ENCODE measurements at places on chromosomes 4 and X. TPM values are rescaled to one million over a fixed set of nuclear protein-coding genes. Genes with fewer than 3 reads are reported as not detected.

GRCh38 chr4:105715692-105716278, 7.2 kb downstream of the GSTCD start:
- H3K4me3 ChIP-seq: no peak overlapping the region
- H3K36me3 ChIP-seq: peaks cover 5% of the 10 kb centered on the region
- DNase-seq: no peak

- H3K27ac ChIP-seq: no peak overlapping the region
- H3K4me1 ChIP-seq: no peaks in the 10 kb centered on the region
- no peak for DNase-seq
- no peak overlapping the region for H3K4me3 ChIP-seq
Observed at GRCh38 chr4:1533501-1534064, 127.3 kb upstream of the NKX1-1 start.

FABP2 gene
- not detected for total RNA-seq

DNA sequence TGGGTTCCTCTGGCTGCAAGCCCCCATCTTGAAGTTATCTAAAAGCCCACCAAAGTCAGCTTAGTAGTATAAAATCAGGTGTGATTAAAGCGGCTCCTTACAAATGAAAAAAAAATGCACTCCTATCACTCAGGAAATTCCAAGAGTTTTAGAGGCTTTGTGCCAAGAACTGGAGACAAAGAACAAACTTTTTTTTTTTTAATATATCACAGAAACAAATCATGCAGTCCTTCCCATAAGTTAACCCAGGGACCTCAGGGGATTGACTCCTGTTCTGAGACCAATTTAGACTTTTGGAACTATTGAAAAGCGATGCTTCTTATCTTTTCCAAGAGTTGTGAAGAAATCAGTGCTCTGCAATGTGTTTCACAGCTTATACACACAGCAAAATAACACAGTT, 53.6 kb downstream of the HHIP start:
- no peak for DNase-seq
- no peak overlapping the region for H3K4me3 ChIP-seq
- no peaks in the 10 kb centered on the region for H3K27me3 ChIP-seq
- H3K27ac ChIP-seq: no peak overlapping the region

DNA sequence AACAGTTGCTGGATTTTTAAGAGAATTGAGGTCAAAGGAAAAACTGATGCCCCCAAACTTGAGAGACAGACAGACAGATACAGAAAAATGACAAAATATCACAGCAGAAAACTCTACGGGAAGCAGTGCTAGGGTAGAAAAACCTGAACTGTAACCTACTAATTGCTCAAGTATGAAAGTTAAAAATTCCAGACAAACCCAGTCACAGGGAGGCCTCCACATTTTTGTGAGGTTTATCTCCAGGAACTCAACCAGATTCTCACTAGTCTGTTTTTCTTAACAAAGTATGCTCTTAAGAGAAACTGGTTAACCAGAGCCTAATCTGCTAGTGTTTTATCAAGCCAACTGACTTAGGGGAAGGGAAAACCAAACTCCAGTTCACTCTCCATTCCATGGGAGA, 19.9 kb upstream of the PPP3CA start:
- no peak for DNase-seq
- H3K4me3 ChIP-seq: no peak overlapping the region
- peaks cover 31% of the 10 kb centered on the region for H3K27me3 ChIP-seq
- no peaks in the 10 kb centered on the region for H3K36me3 ChIP-seq
- H3K4me1 ChIP-seq: no peaks in the 10 kb centered on the region

GRCh38 chr4:99102634-99103033, 14.0 kb upstream of the ADH5 start:
- no peak overlapping the region for H3K4me3 ChIP-seq
- H3K27ac ChIP-seq: no peak overlapping the region
- H3K36me3 ChIP-seq: no peaks in the 10 kb centered on the region
- no peak for DNase-seq

ATRX gene
- total RNA-seq: 62.3 TPM

DNA sequence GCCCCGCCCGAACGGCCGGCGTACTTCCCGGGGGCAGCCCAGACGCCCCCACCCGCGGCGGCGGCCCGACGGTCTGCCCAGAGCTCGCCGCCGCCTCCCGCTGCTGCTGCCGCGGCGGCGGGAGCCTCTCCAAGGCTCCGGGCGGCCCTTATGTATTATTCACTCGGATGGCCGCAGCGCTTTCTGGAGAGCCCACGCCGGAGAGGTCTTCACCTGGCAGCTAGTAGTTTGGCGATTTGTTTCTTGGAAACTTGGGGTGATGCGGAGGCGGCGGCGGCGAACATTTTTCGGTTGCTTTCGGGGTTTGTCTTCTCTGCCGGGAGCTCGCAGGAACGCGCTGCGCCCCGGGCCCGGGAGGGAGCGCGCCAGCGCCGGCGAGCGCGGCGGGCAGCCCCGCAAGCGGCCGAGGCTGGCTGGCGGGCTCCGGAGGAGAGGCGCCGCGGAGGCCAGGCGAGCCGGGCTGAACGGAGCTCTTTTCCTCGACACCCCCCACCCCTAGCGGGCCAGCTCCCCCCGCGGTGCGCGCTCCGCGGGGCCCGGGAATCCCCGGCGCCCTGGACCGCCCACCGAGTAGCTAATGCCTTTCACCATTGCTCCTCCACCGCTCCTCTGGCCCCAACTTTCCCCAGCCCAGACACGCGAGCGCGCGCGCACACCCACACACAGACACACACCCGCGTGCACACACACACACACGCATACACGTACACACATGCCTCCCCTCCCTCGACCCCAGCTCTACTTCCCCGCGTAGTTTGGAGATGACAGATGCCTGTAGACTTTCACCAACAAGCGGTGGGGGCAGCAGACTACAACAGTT, 113.5 kb downstream of the DHX15 start:
- H3K27me3 ChIP-seq: peaks cover 77% of the 10 kb centered on the region
- peak; percentile 74 for DNase-seq
- peak overlapping the region; percentile 90 for H3K4me3 ChIP-seq
- peaks cover 1% of the 10 kb centered on the region for H3K36me3 ChIP-seq
- peaks cover 28% of the 10 kb centered on the region for H3K4me1 ChIP-seq

DNA sequence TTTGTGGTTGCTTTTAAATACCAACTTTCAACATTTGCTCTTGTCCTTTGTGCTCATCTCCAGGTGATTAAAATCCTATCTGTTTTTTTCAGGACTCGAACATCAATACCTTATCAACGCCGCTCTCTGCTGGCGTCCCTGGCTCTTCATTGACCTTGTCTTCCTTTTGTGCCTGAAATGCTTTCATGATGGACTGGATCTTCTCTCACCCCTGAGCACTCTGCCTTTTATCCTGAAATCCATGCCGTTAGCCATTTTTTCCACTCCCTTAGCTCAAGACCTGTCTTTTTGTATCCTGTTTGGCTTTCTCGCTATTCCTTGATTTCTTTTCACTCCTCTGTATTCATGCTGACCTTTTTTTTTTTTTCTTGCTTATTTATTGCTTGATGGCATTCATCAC, 549.5 kb upstream of the CPEB2 start:
- no peaks in the 10 kb centered on the region for H3K27me3 ChIP-seq
- H3K27ac ChIP-seq: no peak overlapping the region
- no peak overlapping the region for H3K4me3 ChIP-seq
- H3K36me3 ChIP-seq: no peaks in the 10 kb centered on the region

- no peaks in the 10 kb centered on the region for H3K27me3 ChIP-seq
- peaks cover 3% of the 10 kb centered on the region for H3K4me1 ChIP-seq
- H3K36me3 ChIP-seq: peaks cover 6% of the 10 kb centered on the region
- no peak for DNase-seq
- no peak overlapping the region for H3K4me3 ChIP-seq
- no peak overlapping the region for H3K27ac ChIP-seq
Observed at GRCh38 chr4:13413729-13414437, 70.3 kb downstream of the RAB28 start.

FDCSP gene
- not detected for total RNA-seq

GSTCD gene
- total RNA-seq: 17.5 TPM

CSAG2 gene
- total RNA-seq: not detected

DNA sequence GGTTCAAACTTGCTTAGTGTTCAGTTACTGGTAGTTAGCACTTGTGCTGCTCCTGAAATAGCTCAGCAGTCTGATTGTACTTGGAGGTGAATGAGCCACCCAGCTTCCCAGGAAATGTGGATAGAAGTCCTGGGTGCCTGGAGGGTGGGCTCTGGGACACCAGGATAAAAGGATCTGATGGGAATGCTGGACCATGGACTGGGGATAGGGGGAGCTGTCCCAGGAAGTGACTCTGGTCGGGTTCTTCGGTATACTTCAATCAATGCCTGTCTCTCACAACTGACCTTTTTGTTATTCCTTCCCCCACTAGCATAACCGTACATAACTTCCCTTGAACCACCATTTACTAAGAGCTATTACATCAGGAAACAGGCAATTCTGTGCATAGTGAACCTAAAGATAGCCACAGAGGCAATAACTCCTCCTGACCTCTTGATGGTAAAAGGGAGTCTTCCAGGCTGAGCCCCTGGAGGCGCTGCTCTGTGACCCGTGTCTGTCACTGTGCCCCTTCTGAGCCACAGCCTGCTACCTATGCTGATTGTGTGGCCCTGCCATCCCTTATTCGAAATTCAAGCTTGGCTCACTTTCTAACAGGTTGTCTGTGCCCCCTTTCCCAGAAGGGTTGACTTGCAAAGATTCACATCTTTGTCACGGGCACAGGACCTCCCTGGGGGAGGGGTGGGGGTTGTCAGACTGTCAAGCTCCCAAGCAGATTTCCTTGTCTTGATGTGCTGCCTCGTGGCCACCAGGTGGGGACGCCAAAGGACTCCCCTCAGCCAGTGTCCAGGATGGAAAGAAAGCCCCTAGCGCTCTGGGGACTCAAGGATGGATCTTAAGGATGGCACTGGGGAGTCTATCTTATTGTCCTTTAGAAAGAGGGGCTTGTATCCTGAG, 24.5 kb upstream of the WDR1 start:
- no peak for DNase-seq
- no peaks in the 10 kb centered on the region for H3K4me1 ChIP-seq
- H3K4me3 ChIP-seq: no peak overlapping the region
- peaks cover 12% of the 10 kb centered on the region for H3K27me3 ChIP-seq
- no peaks in the 10 kb centered on the region for H3K36me3 ChIP-seq

PLP1 gene
- not detected for total RNA-seq

MAGEA8 gene
- total RNA-seq: not detected

DNA sequence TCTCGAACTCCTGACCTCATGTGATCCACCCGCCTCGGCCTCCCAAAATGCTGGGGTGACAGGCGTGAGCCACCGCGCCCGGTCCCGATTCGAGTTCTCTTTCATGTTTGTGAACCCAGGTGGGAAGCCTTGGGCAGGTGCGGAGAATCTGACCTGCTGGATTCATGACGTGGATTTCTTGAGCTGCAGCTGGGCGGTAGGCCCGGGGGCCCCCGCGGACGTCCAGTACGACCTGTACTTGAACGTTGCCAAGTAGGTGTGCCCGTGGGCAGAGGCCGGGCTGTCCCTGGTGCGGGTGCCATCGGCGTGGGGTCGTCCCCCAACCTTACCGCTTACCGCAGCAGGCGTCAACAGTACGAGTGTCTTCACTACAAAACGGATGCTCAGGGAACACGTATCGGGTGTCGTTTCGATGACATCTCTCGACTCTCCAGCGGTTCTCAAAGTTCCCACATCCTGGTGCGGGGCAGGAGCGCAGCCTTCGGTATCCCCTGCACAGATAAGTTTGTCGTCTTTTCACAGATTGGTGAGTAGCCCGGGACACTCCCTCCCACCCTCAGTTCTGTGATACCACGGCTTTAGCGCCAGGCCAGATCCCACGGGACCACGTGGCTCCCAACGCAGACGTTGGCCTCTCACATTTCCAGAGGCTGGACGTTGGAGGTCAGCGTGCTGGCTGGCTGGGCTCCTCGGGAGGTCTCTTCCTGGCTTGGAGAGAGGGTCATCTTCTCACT, 15.6 kb downstream of the IL3RA start:
- peaks cover 8% of the 10 kb centered on the region for H3K4me1 ChIP-seq
- H3K27ac ChIP-seq: no peak overlapping the region
- no peaks in the 10 kb centered on the region for H3K27me3 ChIP-seq
- H3K36me3 ChIP-seq: peaks cover 31% of the 10 kb centered on the region
